ENCODE measurements at places on chromosomes 16 and 17.

GRCh38 chr17:30970831-30971567 is at the start of gene RNF135:
TSS of gene RNF135 (plus strand) at chr17:30971039. CDS start at chr17:30971074, 35 bp downstream.
- DNase-seq, result peak; percentile 54

DNA sequence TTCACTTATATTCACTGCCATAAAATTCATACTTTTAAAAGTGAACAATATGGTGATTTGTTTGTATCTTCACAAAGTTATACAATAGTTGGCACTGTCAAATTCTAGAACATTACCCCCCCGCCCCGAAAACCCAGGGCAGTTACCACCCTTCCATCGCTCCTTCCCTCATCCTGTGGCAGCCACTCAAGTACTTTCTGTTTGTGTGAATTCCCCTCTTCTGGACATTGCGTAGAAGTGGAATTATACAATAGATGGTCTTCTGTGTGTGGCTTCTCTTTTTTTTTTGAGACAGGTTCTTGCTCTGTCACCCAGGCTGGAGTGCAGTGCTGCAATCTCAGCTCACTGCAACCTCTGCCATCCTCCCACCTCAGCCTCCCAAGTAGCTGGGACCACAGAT is 58.6 kb downstream of the SPECC1 start:
- DNase-seq, result no peak

DNA sequence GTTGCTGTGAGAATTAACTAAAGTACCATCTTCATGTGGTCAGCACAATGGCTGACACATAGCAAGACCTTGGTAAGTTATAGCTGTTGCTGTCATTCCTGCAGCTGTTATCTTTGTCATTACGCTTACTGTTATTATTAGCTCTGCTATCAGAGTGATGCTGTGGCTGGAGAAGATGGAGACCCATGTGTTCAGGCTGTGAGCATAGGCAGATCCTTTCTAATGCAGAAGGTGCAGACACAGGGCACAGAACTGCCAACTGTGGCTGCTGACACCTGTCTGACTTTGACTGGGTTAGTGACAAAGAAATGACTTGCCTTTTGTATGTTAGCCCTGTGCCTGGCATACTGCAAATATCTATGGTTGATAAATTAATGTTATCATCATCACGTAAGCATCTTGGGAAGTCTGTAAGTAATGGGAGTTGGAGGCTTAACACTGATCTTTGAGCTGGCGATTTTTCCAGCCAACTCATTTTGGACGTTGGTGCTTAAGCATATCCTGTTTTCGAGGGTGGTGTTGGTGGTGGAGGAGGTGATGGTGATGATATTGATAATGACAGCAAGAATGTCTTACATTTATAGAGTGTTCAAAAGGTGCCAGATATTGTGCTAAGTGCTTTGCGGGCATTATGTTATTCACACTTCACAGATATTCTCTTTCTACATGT is 695.3 kb downstream of the WWOX start:
- DNase-seq, result no peak

GRCh38 chr16:85935974-85936760 is 37.2 kb downstream of the IRF8 start:
- DNase-seq, result peak; percentile 60

- no peak for DNase-seq
Observed at GRCh38 chr17:9444687-9445086, 130.9 kb downstream of the STX8 start.

- DNase-seq, result no peak
Observed at GRCh38 chr16:6576606-6577005, 756.0 kb upstream of the RBFOX1 start.

- no peak for DNase-seq
Observed at GRCh38 chr17:35879773-35880654, at the start of gene CCL5. TSS of gene CCL5 (minus strand) at chr17:35880360.

DNA sequence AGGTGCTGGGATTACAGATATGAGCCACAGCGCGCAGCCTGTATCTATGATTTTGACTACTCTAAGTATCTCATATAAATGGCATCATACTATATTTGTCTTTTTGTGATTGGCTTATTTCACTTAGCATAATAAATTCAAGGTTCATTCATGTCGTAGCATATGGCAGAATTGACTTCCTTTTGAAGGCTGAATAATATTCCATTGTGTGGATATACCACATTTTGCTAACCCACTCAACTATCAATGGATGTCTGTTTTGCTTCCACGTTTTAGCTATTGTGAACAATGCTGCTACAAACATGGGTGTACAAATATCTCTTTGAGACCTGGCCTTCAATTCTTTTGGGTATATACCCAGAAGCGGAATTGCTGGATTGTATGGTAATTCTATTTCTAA is 10.1 kb downstream of the PLXDC1 start:
- no peak for DNase-seq

GRCh38 chr17:77596491-77597417 is 361.7 kb upstream of the TNRC6C start:
- DNase-seq, result no peak

DNA sequence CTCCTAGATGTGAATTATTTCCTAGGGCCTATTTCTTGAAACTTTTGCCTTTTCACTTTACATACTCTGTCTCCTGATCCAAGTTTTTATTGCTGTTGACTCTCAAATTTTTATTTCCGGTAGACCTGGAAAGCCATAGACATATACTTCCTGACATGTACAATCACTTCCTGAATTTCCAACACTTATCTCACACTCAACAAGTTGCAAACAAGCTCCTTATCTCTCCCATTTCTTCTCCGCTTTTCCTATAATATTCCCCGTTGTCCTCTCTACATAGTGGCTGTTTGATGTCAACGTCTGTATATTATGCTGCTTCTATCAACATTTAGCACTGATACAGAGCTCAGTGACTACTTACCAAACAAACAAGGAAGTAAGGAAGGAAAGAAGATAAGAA is 59.3 kb downstream of the IKZF3 start:
- no peak for DNase-seq

DNA sequence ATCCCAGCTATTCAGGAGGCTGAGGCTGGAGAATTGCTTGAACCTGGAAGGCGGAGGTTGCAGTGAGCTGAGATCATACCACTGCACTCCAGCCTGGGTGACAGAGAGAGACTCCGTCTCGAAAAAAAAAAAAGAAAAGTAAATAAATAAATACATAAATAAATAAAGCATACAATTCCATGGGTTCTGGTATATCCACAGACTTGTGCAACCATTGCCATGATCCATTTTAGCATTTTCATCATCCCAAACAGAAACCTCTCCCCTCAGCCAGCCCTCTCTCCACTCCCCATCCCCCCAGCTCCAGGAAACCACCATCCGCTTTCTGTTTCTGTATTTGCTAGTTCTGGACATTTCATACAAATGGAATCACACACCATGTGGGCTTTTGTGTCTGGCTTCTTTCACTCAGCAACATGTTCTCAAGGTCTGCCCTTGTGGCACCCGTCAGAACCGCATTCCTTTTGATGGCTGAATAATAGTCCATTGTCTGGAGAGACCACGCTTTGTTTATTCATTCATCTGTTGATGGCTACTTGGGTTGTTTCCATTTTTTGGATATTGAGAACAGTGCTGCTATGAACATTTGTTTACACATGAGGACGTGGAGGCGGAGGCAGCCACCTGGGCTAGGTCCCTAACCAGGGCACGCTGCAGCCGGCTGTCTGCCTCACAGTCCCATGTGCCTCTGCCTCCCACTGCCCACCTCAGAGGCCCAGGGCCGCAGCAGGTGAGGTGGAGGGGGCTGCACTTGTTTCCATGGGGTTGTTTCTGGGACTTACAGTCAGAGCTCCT is 76.2 kb downstream of the NT5M start:
- no peak for DNase-seq

GRCh38 chr16:17520561-17520960 is 49.8 kb upstream of the XYLT1 start:
- no peak for DNase-seq

- no peak for DNase-seq
Observed at GRCh38 chr16:27097800-27098230, 31.1 kb downstream of the C16orf82 start.

DNA sequence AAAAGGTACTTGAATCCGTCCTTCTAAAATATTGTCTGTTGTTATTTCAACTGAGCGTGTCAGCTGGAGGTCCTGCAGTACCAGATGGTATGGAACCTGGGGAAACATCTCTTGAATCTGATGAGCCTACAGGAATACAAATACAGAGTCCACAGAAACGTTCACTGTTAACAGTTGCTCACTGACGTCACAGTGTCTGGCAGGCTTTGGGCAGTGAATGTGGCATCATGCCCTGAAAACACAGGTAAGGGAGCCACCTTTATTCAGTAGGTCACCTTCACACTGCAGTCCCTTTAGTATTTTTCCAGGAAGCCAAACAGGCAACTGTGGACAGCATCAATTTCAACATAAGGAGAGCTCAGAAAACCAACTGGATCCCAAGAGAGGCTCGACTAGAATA is 56.1 kb downstream of the AMFR start:
- no peak for DNase-seq

- DNase-seq, result no peak
Observed at GRCh38 chr16:70483426-70483825, 29.0 kb downstream of the FCSK start.

DNA sequence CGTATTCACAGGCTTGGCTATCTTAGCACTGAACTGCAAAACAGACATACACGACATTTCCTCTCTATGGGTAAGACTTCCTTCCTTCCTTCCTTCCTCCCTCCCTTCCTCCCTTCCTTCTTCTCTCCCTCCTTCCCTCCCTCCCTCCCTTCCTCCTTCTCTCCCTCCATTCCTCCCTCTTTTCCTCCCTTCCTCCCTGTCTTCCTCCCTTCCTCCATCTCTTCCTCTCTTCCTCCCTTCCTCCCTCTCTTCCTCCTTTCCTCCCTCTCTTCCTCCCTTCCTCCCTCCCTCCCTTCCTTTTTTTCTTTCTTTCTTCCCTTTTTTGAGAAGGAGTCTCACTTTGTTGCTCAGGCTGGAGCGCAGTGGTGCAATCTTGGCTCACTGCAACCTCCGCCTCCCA is 22.4 kb upstream of the SHISA9 start:
- no peak for DNase-seq

- DNase-seq, result peak; percentile 22
Observed at GRCh38 chr16:22358000-22358399, 16.4 kb downstream of the CDR2 start.

DNA sequence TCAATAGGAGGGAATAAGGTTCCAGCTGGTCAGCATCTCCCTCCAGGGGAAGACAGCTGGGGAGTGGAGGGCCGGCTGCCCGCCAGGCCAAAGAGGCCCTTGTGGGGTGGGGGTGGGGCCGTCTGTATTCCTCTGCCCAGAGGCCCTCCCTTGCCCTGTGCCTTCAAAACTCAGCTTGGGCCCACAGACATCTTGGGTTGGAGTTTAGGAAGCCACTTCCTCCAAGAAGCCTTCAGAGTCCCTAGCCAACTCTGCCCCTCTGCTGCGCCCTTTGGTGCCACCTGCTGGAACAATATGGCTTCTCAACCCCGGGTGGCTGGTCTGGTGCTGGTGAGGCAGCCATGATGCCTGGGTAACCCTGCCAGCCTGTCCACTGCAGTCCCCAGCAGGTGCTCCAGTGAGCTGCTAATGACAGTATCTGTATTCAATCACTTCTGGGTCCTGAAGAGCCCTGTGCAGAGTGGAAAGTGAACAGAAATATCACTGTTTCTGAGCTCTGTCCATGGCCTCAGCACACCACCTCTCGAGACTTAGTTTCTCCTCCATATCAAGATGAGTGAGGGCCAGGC is 16.7 kb downstream of the HSD11B2 start:
- DNase-seq, result peak; percentile 51

DNA sequence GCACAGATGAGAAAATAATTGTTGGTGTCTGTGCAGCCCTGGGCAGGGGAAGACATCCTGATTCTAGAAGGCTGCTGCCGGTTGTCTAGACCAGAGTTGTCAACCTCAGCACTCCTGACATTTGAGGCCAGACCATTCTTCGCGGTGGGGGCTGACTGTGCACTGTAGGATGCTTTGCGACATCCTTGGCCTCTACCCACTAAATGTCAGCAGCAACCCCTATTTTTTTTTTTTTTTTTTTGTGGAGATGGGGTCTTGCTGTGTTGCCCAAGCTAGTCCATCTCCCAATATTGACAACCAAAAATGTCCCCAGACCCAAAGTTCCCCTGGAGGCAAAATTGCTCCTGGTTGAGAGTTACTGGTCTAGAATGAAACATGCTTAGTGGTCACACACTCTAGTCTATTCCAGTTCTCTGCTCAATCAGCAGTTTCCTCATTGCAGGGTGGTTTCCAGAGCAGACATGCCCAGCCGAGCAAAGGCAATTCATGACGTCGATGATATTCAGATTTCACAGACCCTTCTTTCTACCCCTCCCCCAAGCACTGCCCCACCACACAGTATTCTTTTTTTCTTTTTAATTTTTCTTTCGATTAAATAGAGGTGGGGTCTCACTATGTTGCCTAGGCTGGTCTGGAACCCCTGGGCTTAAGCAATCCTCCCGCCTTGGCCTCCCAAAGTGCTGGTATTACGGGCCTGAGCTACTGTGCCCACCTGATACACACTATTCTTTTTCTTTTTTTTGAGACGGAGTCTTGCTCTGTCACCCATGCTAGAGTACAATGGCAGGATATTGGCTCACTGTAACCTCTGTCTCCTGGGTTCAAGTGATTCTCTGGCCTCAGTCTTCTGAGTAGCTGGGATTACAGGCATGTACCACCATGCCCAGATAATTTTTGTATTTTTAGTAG is 9.0 kb downstream of the C17orf99 start:
- DNase-seq, result no peak

- DNase-seq, result no peak
Observed at GRCh38 chr16:3017794-3018506, at the start of gene CLDN6. TSS of gene CLDN6 (minus strand) at chr16:3018183. CDS start at chr16:3016021, 2,162 bp downstream.

GRCh38 chr17:38958756-38959155 is 8.4 kb downstream of the FBXO47 start:
- DNase-seq, result no peak

DNA sequence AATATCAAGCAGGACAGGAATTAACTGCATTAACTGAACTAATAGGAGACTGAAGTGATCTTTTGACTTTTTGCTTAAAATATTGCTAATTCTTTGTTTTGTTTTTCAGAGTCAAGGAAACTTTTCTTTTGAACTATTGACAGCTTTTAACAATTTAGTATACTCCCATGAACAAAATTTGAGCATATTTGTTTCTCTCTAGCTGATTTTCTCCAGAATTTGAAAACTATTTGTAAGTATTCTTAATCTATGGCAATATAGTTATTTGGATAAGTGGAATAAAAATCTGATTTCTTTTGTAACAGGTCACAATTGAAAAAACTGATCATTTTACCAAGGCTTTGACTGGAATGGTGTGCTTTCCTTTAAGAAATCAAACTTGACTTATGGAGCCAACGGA is 7.0 kb upstream of the SCPEP1 start:
- DNase-seq, result no peak

GRCh38 chr17:8436844-8437171 is 1.1 kb downstream of the NDEL1 start:
- no peak for DNase-seq

- DNase-seq, result no peak
Observed at GRCh38 chr16:5328546-5328945, 231.0 kb upstream of the EEF2KMT start.

Measured in activated CD4-positive, alpha-beta T cell treated with anti-CD3 and anti-CD28 coated beads, Interleukin-2, amount 50 U/mL, for 1 hour (primary cell).